Activated T-cell treated with anti-CD3 and anti-CD28 coated beads, Interleukin-2, amount 50 U/mL, for 1 hour (primary cell): ENCODE measurements at places on chromosomes 2 and 18.

GRCh38 chr2:127419448-127420038, 1.3 kb downstream of the PROC start:
- DNase-seq = no peak

DNA sequence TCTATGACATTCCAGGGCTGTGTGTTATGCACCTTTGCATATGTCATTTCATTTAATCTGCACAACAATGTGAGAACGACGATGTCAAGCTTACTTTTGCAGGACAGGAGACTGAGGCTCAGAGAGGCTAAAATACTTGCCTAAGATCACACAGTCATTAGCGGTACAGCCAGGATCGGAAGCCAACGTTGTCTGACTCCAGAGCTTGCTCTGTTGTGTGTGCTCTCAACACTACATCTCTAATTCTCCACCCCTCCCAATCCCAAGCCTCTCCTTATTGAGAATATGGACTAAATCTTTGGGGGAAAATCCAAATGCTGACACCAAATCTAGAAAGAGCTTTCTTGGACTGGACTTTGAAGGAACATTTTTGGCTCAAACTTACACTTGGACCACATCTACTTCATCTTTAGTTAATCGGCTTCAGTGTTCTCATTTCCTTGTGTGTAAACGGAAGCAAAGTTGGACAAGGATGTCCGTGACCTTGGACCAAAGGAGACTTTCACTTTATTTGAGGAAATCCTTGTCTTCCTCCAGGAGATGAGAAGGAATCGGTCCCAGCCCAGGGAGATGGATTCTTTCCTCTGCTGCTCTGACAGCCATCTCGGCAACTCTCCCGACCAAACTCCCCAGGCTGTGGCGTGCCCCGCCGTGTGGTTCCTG, 242.4 kb downstream of the LPIN1 start:
- no peak for DNase-seq

- DNase-seq = no peak
Measured at GRCh38 chr18:31199190-31199769, 36.6 kb upstream of the DSC1 start.

DNA sequence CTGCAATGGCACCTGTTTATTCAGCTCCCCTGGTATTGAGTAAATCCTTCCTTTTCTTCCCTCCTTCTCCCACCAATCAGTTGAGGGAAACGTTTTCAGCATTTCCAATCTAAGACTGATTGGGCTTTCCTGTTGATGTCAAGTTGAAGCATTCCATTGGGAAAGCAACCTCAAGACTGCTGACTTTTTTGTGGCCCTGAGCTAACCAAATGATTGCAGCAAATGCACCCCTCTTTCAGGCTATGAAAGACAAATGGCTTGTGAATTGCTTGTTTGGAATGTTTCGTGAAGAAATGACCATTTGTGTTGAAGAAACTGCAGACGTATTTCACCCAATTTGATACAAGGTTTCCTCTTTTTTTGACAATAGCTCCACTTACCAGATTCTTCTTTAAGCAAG, 303.5 kb downstream of the EPHA4 start:
- no peak for DNase-seq

DNA sequence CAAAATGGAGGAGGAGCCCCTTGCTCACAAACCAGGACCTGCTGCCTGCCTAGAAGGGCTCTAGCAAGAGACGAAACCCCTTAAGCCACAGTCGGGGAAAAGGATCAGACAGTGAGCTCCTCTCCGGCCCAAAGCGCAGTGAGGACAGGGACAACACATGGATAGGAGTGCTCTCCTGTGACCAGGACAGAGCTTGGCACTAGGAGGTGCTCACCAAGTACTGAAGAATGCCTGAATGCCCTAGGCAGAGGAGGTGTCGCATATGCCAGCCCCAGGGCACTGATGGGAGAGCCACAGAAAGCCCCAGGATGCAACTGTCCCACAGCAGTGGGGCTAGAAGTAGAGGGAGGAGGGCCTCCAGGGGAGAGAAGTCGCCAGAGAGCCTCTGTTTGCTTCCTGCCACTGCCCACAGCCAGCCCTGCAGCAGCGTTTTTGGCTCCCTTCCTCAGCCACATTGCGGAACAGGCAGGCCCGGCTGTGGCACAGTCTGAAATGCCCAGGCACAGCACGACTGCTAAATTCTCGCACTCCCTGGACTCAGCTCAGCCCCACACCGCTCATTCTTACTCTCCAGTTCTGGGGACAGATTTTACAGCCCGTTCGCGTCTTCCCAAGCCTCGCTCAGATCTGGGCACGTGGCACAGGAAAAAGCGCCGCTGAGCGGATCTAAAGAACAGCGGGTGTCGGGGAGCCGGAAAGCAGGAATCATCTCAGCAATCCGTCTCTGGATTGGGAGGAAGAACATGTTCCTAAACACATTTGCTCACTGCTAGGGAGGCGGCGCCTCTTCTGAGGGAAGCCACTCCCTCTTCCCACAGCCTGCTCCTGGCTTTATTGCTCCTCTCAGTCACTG, 98.7 kb upstream of the POU3F3 start:
- DNase-seq = no peak

DNA sequence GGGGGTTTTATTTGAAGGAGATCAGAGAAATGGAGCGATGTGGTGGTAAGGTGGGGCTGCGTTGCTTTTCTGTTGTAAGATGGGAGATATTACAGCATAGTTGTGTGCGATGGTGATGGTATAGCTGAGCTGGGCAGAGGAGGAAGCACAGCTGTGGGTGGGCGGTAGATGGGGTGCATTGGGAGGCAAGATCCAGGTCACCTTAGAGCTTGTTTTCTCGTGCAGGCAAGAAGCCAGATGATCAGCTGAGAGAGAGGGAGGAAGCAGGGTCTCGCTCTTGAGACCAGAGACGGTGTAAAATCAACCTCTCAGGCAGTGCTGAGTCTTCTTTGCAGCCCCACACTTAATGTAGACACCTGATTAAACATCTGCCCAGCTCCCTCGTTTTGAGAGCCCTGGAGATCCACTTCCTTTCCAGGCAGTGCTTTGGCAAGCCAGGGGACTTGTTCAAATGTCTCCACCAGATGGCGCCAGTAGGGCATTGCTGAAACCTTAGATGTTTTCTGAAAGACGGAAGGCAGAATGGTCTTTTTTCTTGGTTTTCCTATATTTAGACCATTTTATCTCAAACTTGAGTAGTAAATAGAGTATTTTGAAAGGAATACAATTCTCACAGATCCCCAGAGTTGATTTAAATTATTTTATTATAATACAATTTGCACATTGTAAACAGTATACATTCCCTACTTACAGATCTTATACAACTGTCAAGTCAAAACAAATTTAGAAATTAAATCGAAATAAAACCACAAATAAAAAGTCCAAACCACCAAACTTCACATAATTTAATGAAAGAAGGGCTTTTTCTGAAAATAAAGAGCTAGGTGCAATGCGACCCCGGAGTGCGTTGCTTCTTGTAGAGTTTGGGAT, 21.1 kb upstream of the LYPD6B start:
- peak; percentile 69 for DNase-seq

GRCh38 chr2:190841707-190842505, 38.7 kb upstream of the GLS start:
- no peak for DNase-seq

GRCh38 chr18:49651033-49651432, 89.2 kb downstream of the LIPG start:
- no peak for DNase-seq

DNA sequence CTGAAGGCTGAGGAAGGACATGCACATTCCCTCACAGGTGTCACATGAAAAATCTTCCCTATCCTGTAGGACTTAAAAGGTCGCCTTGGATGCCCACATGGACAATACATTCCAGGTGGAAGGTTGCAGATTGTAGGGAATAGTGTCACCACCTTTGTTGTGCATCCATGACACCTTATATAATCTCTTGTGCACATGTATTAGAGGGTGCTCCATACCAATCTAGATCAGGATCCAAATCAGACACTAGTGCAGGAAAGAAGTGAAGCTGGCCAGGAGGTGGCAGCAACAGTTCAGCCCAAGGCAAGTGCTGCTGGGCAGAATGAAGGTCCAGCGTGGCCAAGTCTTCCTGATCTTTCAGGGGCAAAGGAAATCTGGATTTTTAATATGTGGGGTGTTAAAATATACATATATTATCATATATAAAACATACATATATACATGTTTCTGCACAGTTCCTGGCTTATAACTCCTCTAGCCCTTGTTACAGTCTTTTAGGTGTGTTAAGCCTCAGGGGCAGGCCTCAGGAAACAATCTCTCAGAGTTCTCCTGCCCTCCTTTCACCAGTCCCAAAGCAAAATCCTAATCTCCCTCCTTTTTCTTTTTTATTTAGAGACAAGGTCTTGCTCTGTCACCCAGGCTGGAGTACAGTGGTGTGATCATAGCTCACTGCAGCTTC, 16.6 kb downstream of the NIF3L1 start:
- peak; percentile 46 for DNase-seq

DNA sequence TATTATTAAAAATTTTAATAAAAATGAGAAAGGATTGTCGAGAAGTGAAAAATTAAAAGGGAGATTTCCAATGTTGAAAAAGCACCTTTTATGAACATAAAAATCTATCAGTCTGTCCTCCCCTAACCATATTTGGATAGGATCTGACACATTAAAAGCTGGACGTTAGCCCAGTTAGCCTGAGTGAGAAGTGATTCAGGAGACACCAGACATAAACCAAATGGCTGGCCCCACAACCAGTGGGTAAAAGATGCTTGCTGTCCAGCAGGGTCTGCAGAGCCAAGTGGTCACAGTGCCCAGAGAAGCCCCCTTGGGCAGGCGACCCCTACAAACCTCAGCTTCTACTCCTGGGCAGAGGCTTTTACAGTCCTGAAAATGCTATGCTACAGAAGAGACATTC, 253.8 kb upstream of the LYPD1 start:
- DNase-seq = no peak

DNA sequence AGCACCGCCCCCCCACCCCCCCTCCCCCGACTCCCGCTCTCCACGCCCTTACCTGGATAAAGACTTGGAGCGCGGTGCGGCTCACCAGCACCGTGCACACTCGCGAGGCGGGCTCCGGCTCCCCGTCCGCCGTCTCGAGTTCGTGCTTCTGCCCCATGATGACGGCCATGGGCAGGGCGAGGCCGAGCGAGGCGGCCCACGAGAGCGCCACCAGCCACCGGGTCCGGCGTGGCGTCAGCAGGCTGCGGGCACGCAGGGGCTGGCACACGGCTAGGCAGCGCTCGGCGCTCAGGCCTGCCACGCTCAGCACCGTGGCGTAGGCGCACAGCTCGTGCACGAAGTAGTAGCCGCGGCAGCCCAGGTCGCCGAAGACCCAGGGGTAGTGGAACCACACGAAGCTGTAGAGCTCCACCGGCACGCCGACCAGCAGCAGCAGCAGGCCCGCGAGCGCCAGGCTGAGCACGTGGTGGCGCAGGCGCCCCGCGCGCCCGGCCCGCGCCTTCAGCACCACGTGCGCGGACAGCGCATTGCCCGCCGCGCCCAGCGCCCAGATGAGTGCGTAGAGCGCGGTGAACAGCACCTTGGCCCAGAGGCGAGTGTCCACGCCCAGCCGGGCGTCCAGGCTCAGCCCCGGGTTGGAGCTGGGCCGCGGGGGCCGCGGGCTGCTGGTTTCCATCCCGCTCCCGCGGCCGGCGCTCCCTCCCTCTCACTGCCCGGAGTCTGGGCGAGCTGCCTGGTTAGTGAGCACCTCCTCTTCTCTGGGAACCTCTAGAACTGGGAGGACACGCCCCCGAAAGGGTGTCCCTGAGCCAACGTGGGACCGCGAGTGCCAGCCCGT, at the start of gene NTSR2:
NTSR2 (minus strand) TSS at position 742 of the 838 bp plus-strand sequence; CDS start at position 676, 66 bp downstream.
- peak; percentile 37 for DNase-seq

DNA sequence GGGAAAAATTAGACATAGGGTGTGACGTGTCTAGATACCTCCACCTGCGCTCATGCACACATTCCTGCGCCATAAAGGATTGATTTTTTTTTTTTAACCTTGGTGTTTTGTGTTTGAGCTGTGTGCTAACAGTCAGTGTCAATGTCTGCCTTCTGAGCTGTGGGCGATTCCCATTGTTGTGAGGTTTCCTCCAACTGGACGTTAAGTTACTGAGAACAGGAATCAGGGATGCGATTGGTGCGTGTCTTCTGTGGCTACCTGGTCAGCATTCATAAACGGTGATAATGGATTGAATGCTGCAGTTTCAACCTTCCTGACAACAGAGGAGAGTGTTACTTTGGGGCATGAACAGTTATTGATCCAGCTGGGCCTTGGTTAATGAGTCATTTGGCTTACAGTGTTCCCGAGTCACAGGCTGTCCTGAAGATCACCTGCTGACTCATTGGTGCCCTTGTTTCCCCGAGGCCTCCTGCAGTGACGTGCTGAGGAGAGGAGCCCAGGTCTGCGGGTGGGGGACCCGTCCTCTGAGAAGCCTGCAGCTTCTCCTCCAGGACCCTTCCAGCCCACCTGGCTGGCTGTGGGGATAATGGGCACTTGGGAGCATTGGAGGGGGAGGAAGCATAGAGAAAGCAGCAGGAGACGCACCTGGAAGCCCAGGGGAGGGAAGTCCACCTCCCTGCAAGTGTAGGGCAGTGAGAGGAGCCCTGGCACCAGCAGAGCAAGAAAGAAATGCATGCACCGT, 25.8 kb upstream of the CABYR start:
- no peak for DNase-seq

DNA sequence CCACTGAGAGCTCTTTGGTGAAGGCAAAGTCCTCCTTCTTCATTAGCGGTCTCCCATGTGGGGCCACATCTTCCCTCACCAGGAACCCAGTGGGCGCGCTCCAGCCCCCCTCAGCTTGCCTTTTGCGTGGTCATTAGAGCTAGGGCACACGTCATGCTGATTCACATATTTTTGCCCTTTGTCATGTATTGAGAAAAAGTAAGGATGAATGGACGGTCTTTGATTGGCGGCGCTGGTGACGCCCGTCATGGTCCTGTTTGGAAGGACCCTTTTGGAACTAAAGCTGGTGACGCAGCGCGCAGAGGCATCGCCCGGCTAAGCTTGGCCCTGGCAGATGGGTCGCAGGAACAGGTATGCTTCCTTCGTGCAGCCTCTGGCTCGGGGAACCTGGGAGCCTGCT, 3.1 kb downstream of the SLC14A1 start:
- DNase-seq = no peak

- DNase-seq = no peak
Measured at GRCh38 chr2:171514908-171515582, 7.2 kb upstream of the CYBRD1 start.

GRCh38 chr2:59856391-59856790, 697.1 kb downstream of the BCL11A start:
- DNase-seq = no peak

DNA sequence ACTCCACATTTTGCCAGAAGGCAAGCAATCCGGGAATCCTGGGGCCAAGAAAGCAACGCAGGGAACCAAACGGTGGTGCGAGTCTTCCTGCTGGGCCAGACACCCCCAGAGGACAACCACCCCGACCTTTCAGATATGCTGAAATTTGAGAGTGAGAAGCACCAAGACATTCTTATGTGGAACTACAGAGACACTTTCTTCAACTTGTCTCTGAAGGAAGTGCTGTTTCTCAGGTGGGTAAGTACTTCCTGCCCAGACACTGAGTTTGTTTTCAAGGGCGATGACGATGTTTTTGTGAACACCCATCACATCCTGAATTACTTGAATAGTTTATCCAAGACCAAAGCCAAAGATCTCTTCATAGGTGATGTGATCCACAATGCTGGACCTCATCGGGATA, 26.8 kb downstream of the B3GNT2 start:
- DNase-seq = no peak

GRCh38 chr2:237254911-237255578, 158.9 kb downstream of the COL6A3 start:
- DNase-seq = no peak

GRCh38 chr2:142834021-142834420, 43.4 kb upstream of the KYNU start:
- no peak for DNase-seq
